ENCODE measurements at places on chromosomes 3 and 15.

DNA sequence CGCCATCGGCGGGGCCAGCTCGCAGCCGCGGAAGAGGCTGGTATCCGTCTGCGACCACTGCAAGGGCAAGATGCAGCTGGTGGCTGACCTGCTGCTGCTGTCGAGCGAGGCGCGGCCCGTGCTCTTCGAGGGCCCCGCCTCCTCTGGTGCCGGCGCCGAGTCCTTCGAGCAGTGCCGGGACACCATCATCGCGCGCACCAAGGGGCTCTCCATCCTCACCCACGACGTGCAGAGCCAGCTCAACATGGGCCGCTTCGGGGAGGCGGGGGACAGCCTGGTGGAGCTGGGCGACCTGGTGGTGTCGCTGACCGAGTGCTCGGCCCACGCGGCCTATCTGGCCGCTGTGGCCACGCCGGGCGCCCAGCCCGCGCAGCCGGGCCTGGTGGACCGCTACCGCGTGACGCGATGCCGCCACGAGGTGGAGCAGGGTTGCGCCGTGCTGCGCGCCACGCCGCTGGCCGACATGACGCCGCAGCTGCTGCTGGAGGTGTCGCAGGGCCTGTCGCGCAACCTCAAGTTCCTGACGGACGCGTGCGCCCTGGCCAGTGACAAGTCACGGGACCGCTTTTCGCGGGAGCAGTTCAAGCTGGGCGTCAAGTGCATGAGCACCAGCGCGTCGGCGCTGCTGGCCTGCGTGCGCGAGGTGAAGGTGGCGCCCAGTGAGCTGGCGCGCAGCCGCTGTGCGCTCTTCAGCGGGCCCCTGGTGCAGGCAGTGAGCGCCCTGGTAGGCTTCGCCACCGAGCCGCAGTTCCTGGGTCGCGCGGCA, 1.8 kb downstream of the TLNRD1 start:
- no peak for DNase-seq

GRCh38 chr15:70762469-70763119, 764 bp downstream of the UACA start:
- peak; percentile 47 for DNase-seq

DNA sequence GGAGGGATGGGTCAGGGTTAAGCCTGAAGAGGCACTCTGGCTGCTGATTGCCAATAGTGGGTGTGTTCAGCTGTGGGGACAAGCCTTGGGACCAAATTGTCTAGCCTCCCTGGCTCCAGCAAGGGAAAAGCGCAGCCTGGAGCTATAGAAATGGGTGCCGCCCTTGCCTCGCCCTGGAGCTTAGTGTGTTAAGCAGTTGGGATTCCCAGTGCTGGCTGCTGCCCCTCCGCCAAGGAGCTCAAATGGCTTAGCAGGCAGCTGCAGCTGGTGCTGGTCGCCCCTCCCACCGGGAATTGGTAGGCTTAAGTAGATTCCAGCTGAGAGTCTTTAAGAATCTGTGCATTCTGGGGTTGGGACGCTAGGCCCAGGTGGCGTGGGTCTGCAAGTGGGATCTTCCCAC, 662.9 kb upstream of the TBL1XR1 start:
- DNase-seq, result no peak

DNA sequence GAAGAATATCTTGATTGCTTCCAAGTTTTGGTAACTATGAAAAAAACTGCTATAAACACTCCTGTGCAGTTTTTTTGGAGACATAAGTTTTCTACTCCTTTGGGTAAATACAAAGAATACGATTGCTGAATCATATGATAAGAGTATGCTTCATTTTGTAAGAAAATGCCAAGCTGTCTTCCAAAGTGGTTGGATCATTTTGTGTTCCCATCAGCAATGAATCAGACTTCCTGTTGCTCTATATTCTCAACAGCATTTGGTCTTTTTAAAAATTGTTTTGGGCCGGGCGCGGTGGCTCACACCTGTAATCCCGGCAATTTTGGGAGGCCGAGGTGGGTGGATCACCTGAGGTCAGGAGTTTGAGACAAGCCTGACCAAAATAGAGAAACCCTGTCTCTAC, 14.5 kb downstream of the BTD start:
- no peak for DNase-seq

DNA sequence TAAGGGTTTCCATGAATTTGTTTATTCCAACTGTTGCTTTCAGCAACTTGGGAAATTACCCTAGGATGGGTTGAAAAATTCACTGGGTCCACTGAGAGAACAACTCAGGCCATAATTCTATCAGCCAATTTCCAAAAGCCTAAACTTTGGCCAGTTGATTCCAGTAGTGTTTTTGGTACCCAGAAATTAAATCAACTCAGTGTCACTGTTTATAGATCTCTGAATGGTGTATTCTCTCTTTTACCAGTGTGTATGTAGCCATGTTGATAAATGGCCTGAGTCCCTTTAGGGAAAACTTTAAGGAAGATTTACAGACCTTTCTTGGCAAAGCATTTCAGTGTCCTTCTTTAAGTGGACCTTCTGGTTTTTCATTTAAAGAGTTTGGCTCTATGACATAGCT, 636.4 kb downstream of the OTOL1 start:
- no peak for DNase-seq

GRCh38 chr15:78789615-78790014, 21.6 kb downstream of the ADAMTS7 start:
- DNase-seq, result no peak

DNA sequence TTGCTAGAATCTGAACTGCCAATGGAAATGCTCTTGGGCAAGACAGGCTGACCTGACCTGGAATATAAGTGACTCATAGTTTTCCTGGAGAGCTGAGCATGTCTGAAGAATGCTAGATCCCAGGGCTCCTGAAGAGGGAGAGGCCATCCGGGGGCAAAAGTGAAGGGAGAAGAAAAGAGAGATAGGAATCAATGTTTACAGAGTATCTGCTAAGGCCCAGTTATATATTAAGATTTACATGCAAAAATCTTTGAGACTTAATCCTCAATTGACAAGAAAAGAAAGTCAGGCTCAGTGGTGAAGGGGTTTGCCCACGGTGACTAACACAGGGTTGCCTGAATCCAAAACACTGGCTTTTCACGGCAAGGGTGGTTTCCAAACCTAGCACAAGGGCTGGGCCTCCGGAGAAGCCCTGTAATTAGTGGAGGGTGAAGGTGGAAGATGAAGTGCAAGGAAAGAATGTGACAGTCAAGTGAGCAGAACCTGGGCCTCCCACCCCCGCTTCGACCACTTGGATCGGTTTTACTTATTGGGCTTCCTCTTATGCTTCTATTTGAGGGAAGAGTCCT, 91.7 kb upstream of the FGF12 start:
- DNase-seq, result peak; percentile 37

GRCh38 chr15:67724691-67725375, 100.5 kb upstream of the SKOR1 start:
- DNase-seq, result no peak

- DNase-seq, result no peak
Measured at GRCh38 chr3:30169487-30169886, 436.9 kb upstream of the TGFBR2 start.

DNA sequence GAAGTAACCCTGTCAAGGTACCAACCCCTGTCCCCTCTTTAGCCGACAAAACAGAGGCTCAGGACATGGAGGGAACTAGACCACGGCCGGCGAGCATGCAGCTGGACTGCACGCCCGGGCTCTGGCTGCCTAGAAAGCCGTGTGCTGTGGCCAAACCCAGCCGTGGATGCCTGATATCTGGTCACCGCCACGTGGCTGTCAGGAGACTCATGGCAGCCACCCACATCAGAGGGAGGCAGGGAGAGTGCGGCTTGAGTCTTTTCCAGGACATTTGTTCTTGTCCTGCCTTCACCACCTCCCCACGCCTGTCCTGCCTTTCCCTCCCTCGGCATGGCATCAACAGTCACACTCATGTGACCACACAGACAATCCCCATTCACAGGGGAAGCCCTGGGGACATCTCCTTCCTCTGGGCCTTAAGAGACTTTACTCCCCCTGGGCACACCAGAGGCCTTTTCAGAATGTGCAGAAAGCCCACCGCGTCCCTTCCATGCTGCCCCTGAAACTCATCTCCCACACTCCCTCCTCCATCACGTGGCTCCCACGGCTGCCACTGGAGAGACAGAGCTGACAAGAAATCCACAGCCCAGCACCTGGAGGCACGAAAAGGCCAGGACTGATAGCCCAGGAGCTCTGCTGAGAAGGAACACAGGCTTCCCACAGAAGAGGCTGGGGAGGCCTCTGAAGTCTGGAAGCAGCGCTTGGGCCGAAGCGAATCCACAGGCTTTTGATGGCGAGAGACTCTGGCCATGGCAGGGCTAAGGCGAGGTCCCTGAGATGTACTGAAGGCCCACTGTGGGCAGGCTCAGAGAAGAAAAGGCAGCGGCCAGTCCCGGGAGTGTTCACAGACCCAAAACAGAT, 71.2 kb upstream of the IQSEC1 start:
- DNase-seq, result no peak

DNA sequence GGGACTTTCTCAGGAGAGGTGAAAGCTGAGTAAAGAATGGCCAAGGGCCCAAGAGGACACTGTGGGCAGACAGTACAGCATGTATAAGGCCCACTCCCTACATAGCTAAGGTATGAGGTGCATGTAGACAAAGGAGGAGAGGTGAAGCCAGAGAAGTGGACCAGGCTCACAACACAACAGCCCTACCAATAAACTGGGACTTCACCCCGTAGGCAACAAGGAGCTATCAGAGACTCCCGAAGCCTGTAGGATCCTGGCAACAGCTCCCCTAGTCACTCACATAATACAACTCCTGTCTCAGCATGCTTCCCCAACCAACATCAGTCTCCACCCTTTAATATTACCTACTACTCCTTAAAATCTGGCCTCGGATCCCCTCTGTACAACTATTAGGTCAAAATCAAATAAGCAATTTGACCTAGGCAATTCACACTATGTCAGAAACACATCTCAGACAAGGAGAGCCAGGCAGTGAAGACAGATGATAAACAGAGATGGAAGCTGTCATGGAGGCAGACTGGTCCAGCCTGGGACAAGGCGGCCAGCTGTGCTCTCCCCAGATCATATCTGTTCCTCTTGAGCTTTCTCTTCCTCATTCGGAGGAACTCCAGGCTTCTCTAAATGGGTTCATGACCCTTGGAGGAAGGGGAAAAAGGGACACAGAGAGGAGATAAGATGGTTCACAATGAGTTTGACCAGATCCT, 1.4 kb downstream of the XXYLT1 start:
- DNase-seq, result no peak

- no peak for DNase-seq
Measured at GRCh38 chr3:65314916-65315315, 627.1 kb upstream of the ADAMTS9 start.

- DNase-seq, result no peak
Measured at GRCh38 chr3:185409957-185410356, 47.0 kb downstream of the MAP3K13 start.

DNA sequence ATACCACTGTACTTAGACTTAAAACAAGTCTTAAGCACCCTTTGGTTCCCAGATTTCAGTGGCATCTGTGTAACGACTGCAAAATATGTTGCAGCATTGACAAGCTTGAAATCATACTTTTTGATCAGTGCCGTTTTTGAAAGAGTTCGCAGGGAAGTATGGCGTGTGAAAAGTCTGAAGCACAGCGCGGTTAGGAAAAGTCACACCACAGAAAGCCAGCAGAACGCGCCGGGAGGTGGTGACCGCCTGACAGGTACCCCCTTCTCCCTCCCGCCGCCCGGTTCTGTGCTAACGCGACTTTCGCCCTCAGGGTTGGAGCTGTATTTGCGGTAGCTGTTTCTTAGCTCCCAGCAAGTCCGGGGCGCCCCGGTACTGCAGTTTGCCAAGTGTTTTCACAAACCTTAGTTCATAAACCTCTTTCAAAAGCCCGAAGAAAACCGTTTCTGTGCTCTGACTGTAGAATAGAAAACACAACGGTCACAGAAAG, 481 bp upstream of the CRYBG3 start:
- peak; percentile 46 for DNase-seq

- DNase-seq, result no peak
Measured at GRCh38 chr15:79418693-79419279, 13.3 kb upstream of the MINAR1 start.

GRCh38 chr15:92076541-92076940, 223.0 kb downstream of the SLCO3A1 start:
- no peak for DNase-seq

DNA sequence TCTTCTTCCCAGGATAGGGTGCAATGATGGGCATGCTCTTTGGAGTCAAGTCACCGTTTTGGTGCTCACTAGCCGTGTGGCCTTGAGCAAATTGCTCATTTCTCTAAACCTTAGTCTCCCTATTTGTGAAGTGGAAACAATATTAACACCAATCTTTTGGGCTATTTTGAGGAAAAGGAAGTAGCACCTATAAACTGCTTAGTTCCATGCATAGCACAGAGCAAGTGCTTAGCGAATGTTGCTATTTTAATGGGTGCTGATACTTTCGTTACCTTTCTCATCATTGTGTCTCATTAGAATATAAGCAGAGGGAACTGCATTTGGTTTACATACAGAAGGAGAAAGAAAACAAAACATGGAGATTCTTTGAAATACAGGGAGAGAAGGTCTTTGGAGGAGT, 66.1 kb downstream of the BOC start:
- no peak for DNase-seq

- DNase-seq, result peak; percentile 77
Measured at GRCh38 chr3:44885618-44886017, 11.2 kb downstream of the TGM4 start.

- DNase-seq, result no peak
Measured at GRCh38 chr15:71511796-71512681, 298.3 kb upstream of the NR2E3 start.

DNA sequence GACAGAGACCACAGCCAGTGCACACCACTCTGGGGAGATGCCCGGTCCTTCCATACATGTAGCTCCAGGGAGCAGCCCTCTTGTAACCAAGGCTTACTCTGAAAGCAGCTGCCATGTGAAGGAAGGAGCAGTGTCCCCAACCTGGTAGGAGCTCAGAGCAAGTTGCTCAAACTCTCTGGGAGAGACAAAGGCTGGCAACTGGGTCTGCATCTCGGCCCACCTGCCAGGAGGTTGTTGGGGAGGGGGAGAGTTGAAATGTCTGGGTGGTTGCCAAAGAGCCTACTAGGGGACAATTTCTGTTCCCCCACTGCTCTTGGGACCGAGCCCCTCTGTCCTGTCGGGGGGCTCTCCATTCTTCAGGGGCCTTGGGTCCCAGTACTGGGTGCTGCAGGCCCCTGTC, 309.9 kb downstream of the TLE3 start:
- no peak for DNase-seq

GRCh38 chr15:101464999-101465669, 24.4 kb downstream of the PCSK6 start:
- no peak for DNase-seq

DNA sequence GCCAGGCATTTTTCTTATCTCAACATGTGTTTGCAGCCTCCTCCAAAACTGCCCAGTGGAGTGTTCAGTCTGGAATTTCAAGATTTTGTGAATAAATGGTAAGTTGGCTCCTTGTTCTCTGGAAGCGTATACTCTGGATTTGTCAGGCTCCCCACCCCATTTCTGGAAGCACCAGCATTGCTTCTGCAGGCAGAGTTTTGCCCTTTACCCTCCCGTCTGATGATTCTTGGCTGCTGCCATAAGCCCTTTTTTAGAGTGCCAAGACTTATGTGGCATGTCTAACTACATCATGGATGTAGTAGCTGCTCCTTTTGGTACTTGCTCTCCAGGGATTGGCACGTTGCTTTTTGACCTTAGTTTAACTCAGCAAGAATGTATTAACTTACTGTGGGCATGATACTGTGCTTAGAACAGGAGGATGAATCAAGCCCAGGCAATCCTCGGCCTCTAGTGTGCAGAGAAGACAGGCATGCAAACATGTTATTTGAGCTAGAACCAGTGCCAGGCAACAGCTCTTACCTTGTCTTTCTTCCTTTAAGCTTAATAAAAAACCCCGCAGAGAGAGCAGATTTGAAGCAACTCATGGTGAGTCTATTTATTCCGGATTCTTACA, 8.3 kb downstream of the SNAPC5 start:
- DNase-seq, result no peak

All from adrenal gland (tissue), 19 donors.